ENCODE measurements at places on chromosomes 2 and 18.

- DNase-seq = no peak
Measured at GRCh38 chr2:24018241-24018640, 8.4 kb downstream of the MFSD2B start.

DNA sequence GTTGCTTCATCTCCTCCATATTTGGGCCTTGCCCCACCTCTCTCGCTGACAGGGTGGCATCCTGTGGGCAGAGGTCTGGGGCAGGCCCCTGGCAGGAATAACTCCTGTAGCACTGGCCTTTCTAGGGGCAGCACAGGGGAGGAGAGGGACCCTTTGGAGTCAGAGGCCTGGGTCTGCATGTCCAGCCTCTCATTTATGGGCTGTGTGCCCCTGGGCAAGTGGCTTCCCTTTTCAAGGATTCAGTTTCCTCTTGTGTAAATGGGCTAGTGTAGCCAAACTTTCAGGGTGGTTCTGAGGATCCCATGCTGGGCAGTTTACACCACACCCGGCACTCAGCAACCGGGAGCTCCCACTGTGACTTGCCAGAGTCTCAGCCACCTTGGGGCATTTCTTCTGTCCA lies 23.4 kb downstream of the ADRA2B start:
- no peak for DNase-seq

DNA sequence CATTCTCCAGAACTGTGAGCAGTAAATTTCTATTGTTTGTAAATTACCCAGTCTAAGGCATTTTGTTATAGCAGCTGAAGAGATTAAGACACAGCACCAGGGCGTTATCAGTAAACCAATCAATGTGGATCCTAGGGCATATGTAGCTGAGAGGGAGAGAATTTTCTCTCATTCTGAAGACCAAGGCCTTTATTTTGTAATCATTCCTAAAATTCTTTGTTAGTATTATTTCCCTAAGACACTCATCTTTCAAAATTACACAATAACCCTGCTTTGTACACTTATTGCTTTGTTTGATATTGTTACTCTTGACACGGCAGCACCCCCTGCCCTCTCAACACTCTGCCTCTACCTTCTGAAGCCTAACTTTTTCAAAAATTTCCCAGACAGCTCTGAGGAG lies 419.1 kb downstream of the SLC4A3 start:
- DNase-seq = no peak

GRCh38 chr2:218128781-218129457 lies 3.1 kb downstream of the CXCR2 start:
- no peak for DNase-seq

DNA sequence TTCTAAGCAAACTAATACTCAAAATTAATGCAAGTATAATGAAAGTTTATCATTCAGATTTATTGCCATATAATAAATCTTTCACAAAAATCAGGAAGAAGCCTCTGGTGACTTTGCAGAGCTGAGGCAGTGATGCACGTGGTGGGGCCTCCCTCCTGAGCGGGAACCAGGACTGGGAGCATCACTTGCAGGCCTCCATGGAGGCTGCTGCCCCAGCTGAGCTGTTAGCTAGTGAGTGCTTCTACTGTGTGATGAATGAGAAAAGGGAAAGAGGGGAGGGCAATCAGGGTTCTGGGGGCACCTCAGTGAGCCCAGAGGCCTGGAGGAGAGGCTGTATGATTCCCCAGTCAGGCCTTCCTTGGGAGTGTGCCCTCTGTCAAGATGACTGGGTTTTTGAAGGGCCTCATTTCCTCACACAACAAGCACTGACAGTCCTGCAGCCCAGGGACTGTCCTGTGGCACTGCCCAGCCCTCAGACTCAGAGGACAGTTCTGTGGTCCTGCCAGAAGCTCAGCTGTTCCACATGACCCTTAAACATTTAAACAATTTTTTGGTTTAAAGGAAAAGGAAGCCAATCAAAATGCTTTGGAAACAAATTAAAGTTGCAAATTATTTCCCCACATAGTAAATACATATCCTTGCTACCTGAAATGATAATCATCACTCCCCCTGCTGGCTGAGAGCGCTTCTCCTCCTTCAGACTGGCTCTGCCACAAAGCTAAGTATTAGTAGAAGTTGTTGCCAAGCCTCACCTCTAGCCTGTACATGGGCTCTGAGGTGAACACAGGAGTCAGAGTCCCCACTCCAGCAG lies 90.9 kb upstream of the SMAD7 start:
- DNase-seq = no peak

- no peak for DNase-seq
Measured at GRCh38 chr2:240239325-240239724, 98.9 kb upstream of the OTOS start.

DNA sequence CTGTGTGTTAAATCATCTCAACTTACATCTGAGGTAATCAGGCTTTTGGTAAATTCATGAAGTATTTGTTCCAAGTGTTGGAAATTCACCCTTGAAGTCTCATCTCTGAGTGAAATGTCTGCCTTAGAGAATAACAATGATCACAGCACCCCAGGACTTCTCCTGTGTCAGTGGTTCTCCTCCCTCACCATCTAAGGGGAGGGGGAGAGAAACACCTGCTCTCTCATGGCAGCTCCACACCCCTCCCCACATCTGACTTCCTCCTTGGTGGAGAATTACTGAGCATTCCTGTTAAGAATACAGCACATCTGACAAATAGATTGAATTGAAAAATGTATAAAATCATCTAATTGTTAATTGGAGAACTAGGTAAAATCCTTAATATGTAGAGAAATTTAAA lies 532.1 kb downstream of the RNF144A start:
- no peak for DNase-seq

DNA sequence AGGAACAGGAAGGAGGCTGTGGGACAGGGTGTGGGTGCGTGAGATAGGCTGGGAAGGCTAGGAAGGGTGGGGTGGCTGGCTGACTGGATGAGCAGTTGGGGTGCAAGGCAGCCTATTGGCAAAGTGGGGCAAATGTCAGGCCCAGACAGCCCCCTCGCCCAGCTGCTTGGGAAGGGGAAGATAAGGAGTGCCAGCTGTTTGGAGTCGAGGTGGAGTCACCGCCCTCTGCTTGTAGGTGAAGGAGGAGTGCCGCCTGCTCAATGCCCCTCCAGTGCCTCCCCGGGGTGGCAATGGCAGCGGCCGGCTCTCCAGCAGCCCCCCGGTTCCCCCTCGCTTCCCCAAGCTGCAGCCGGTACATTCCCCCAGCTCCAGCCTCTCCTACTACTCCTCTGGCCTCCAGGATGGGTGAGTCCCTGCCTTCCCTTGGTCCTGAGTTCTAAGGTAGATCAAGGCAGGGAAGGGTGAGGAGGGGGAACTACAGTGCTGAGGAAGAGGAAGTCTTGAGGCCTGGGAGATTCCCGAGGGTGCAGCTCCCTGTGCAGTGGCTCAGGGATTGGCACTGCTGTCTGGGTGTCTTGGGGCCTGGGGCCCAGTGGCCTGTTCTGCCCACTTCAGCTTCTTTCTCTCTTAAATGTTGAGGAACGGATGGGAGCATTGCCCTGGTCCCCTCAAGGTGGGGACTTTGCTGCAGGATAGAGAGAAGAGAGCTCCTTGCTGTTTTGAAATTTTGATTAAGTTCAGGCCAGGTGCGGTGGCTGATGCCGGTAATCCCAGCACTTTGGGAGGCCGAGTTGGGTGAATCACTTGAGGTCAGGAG lies 13.3 kb downstream of the GAREM2 start:
- no peak for DNase-seq

- no peak for DNase-seq
Measured at GRCh38 chr2:74441690-74442482, at the start of gene RTKN. TSS of gene RTKN (minus strand) at chr2:74441937. CDS start at chr2:74441816, 121 bp downstream.

- DNase-seq = no peak
Measured at GRCh38 chr18:13433685-13434084, 215.1 kb downstream of the LDLRAD4 start.

DNA sequence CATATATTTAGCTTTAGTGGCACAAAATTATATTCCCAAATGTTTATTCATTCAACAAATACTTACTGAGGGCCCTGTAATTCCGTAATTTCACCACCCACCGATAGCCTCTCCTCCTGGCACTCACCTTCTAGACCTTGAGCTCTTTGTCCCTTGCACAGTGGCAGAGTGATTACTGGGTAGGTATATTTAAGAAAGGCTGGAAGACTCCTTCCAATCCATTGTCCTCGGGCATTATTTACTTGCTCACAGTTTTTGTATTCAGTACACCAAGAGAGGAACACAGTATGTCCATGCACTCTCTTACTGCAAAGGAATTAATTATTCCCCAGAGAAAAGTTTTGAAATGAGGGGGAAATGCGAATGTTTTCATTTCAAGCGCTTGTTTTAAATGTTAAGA lies 1.1 kb upstream of the CDCA7 start:
- DNase-seq = no peak

DNA sequence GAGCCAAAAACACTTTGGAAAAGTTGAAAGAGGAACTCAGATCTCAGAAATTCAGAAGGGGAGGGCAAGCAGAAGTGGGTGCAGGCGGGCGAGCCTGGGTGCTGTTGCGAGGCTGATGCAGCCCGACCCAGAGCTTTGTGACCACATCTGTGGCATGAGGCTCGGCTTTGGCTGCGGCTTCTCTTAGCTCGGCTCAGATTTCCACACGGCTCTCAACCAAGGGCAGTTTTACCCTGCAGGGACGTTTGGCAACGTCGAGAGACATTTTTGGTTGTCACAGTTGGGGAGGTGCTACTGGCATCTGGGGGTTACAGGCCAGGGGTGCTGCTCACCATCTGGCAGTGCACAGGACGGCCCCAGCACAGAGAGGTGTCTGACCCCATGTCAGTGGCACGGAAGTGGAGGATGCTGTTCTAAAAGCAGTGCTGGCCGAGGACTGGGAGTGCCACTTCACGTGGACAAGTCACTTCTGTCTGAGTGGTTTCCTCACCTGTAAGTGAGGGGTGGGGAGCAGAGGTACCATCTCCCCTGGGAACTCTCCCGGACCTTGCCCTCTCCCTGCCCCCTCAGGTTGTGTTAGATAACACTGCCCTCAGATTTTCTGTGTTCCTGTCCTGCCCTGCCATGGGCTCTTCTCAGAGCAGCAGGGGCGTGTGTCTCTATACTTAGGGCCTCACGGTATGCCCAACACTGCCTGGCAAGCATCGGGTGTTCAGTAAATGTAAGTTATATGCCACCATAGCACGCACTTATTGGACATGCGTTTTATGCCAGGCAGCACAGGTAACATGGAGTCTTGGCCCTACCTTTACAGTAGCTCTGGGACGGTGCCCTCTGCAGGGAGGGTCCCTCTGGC lies 48.7 kb upstream of the FAHD2A start:
- DNase-seq = no peak

DNA sequence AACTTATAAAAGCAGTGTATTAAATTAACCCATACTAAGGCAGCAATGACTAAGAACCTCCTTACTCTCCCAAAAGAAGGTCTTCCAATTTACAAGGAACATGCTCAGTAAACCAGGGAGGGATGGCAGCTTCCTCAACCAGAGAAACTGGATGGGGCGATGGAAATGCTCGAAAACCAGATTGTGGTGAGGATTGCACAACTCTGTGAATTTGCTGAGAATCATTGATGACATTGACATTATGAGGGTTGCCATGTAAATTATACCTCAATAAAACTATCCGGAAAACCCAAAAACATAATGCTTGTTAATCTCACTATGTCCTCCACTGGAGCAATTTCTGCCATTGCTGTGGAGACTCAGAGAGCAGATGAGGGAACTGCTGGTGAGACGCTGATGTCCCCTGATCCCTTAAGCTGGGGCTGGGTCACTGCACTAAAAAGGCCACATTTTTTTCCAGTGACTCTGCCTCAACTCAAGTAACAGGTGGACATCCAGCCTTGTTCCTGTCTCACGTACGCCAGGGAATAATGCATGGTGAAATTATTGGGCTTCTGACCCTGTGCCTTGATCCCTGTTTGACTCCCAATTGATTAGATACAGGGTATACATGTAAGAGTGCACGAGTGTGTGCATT lies 288.3 kb downstream of the CYP26B1 start:
- no peak for DNase-seq

- DNase-seq = no peak
Measured at GRCh38 chr2:56444339-56444738, 260.5 kb downstream of the CCDC85A start.

GRCh38 chr2:21836261-21836660 lies 712.5 kb downstream of the TDRD15 start:
- no peak for DNase-seq

GRCh38 chr2:222451224-222451674 lies 26.9 kb downstream of the SGPP2 start:
- DNase-seq = no peak

DNA sequence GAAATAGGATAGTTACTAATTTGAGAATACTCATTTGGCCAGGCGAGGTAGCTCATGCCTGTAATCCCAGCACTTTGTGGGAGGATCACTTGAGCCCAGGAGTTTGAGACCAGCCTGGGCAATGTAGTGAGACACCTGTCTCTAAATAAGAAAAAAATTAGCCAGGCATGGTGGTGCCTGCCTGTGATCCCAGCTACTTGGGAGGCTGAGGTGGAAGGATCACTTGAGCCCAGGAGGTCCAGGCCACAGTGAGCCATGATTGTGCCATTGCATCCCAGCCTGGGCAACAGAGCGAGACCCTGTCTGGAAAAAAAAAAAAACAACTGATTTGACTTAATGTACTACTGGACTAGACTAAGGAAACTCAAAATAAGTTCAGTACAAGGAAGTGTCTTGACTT lies 32.7 kb upstream of the ZNF638 start:
- no peak for DNase-seq

DNA sequence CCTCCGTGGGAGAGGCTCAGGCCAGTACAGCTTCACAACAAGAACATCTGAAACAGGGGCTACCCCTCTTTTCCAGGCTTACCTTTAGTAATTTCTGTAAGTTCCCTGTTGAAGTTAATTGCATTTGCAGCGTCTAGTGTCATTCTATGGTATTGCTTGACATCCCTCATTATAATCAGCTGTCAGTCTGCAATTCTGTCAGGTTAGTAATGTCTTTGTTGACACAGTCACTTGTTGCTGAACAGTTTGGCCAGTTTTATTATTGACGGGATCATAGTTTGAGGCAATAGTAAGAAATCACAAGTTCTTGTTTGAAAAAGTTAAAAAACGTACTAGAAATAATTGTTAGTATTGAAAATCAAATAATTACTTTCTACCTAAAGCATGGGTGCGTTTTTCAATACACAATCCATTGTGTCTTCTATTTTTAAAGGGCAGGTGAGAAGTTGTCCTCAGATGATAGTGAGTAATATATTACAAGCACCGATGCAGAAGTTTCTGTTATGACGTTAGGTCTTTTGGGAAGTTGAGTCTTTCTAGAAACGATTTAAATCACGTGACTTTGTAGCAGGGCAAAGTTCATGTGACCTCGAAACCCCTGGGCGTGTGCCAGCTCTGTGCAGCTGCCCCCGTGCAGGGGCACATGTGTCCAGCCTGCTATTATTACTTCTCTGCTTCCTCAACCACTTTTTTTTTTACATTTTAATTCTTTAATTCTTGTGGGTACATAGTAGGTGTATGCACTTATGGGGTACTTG lies 49.5 kb upstream of the MBP start:
- no peak for DNase-seq

DNA sequence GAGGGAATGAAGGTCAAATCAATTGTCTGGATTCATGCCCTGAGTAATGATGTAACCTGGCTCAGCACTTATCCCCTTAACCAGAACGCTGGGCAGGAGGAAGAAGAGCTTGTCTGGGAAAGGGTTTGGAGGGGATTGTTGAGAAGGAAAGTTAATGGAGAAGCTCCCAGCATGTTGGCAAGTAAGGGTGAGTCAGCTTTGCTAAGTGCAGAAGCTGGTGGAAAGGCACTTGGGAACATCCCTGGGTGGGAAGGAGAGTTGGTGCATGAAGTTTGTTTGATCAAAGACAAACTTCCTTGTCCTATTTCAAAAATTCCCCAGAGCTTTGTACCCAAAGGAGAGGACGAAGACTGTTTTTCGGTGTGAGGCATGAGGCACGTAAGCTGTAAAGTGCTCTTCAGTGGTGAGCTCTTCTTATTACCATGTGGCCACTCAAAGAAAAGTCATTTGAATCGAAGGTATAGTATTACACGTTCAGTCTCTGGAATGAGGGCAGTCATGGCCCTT lies 17.6 kb upstream of the DAW1 start:
- no peak for DNase-seq
